Inflammatory macrophage treated with lipopolysaccharide for 1 hour (primary cell): ENCODE measurements at places on chromosomes 13 and 19.

DNA sequence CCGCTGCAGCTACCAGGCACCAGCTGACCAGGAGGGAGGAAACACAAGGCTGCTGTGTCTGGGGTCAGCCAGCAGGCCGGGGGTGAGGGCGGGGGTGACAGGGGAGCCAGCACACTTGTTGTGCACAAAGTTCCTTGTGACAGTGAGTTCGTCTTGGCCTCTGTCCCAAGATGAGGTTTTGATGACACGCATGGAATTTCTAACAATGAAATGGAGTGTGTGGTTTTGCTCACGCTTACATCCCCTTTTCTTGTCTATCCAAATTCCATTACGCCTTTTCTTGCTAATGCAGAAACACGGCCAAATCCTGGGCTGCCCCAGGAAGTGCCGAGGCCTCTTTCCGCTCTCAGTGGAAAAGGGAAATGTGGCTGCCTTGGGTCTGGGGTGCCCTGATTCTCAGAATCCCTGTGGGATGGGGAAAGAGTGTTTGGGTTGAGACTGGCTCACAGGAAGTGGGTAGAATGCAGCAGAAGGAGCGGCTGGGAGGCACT lies 73.8 kb downstream of the GADD45B start:
- DNase-seq, result peak; percentile 99

DNA sequence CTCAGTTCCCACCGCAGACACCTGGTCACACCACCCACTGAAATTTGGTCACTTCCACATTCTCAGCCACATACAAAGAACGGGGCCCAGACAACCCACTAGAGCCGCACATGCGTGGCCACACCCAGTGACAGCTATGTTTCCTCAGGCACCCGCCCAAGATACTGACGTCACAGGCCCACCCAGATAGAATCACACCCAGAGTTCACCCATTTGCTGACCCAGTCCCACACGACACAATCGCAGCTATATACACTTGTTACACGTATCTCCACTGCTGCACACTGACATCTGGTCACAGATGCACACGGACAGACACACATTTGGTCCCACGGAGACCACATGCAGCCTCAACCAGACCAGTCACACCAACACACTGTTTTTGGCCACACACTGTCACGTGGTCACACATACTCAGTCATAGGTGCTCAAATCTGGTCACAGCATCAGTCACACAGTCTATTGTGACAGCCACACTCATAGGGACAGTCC lies 2.9 kb downstream of the NUMBL start:
- DNase-seq, result peak; percentile 35

GRCh38 chr13:112653071-112653470 lies 36.8 kb upstream of the ATP11A start:
- no peak for DNase-seq

GRCh38 chr13:113545931-113546516 lies 38.5 kb upstream of the TFDP1 start:
- DNase-seq, result no peak

DNA sequence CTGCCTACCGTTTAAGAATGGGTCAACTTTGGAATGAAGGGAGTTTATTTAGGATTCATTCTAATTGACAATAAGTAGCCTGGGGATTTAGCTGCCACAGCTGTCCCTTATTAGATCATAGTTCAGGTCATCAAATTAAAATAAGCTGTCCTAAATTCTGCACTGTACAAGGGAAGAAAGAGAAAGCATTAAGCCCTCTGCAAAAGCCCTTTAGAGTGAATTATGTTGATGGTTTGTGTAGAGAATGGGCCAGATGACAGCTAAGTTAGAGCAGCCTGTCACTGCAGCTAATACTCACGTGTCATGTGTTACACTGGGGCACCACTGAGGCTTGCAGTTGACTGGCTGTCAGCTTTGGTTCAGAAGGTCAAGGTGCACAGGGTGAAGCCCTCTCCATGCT lies 737.1 kb upstream of the SLC10A2 start:
- DNase-seq, result no peak

DNA sequence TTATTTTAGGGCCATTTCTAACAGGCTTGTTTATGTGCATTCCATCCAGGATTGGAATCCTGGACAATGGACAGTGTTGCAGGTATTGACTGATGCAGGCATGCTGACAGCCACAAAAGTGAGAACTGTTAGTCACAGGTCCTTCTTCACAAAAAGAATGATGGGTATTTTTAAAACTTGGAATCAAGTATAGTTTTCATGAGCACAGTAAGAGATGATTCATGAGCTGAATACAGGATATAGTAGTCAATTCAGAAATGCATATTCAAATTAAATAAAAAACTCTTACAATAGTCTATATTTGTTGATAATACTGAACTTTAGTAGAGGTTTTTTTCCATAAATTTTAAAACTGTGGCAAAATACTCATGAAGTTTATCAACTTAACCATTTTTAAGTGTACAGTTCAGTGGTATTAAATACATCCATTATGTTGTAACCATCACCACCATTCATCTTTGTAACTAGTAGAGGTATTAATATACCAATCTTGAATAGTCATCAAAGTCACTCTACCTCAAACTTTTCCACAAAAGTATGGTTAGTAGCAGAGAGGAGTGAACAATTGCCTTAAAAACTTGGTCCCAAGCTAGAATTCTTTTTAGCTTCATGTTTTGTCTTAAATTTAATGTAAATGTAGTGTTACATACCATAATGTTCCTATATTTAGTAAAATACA lies 79.5 kb downstream of the KCNRG start:
- DNase-seq, result no peak

- peak; percentile 83 for DNase-seq
Measured at GRCh38 chr19:47663911-47664771, 49.1 kb upstream of the EHD2 start.

DNA sequence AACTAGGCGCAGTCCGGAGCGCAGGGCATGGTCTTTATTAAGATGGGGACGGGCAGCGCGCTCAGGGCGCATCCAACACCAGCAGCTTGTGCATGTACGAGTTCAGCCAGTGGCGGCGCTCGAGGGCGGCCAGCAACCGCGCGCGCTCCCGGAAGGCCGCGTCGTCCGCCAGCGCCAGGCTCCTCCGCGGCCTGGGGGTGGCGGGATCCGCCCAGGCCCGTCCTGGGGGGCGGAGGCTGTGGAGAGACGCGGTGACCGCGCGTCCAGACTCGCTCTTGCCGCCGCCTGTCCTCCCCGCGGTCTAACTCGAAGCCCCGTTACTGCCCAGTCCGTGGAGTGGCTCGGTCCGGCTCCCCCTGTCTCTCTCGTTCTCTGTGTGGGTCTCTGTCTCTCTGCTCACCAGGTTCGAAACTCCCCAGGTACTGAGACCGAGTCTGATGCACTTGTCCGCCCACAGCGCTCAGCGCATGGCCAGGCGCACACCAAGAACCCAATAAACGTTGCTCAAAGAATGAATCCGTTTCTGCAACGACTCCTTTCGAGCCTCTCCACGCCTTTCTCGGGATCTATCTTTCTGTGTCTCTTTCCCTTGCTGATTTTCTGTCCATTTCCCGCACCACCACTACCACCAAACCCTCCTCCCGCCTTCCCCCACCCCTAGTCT lies 702 bp downstream of the PTH2 start:
- peak; percentile 53 for DNase-seq

DNA sequence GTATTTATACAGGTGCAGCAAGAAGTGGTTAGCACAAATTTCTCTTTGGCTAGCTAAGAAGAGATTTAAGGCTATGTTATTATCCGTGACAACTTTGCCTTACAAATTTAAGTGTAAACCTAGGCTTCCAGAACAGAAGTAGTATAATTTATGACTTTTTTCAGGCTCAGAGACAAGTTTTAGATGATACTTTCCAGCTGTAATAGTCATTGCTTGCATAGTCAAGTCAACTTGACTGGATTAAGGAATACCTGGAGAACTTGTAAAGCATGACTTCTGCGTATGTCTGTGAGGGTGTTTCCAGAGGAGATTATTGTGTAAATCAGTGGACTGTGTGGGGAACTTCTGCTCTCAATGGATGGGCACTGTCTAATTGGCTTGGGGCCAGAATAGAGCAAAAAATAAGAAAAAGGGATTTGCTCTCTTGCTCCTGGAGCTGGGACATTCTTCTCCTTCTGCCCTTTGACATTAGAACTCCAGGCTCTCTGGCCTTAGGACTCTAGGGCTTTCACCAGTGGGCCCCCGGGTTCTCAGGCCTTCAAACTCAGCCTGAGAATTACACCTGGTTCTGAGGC lies 33.0 kb downstream of the CYSLTR2 start:
- peak; percentile 18 for DNase-seq

- no peak for DNase-seq
Measured at GRCh38 chr19:35211545-35212230, 16.9 kb downstream of the FAM187B start.

DNA sequence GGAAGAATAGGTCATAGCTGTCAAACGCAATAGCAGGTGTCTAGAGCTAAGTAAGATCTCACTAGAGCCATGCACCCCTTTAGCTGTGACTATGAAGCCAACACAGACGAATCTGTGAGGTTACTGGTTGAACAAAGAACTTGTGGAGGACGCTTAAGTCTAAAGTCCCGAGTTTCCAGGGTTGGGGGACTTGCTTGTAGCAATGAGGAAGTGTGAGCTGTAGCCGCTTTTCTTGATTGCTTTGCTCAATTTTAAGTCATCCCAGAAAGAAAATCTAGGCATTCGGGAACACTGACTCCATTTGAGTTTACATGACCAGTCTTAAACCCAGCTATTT lies 1.6 kb downstream of the GPC5 start:
- DNase-seq, result no peak

- no peak for DNase-seq
Measured at GRCh38 chr13:33828431-33829129, 10.6 kb downstream of the RFC3 start.

DNA sequence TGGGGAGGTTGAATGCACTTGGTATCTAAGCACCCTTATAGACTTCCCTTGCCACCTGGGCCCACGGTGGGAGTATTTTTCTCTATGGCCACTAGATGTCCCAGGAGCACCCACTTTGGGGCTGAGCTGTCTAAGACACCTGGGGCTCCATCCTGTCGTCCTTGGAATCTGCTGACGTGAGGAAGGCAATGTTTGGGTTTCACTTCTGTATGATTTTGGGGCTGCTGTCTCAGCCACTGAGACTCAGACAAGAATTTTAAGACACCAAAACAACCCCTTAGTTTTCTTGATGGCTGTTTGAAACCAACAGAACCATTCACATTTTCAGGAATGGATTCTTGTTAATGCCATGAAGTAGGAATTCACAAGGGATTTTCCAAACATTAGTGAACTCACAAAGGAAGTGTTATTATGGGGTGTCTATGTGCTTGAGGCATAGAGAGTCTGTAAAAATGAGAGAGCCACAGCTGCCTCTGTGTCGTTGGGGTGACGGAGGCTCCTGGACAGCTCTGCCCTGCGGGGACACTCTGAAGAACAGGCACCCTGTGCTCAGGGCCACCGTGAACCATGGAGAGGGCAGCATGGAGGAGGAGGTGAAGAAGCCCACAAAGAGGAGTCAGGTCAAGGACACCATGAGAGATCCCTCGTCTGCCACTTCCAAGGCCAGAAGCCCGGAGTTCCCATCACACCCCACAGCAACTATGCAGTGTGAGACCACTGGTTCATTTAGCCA lies 106.8 kb upstream of the SPATA13 start:
- peak; percentile 32 for DNase-seq
